ENCODE measurements at places on chromosomes 3 and 15.

- peak; percentile 32 for DNase-seq
These were observed 181.3 kb downstream of the SNRPN start for GRCh38 chr15:25136119-25136518.

DNA sequence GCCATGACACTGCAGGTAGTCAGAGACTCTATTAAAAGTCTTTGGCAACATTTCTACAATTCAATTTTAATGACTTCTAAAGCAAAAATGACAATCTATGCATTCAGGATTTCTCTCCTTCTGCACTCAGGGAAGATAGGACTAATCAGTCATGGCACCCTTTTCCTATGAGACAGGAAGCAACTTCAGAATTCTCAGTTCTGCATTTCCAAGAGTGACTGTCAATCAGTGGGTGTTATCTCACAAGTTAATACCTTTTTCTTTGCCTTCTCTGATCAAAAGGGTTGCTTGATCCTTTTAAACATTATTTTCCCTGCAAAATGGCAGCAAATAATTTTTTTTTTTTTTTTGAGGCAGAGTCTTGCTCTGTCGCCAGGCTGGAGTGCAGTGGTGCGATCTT is 7.8 kb upstream of the ICE2 start:
- DNase-seq: no peak

DNA sequence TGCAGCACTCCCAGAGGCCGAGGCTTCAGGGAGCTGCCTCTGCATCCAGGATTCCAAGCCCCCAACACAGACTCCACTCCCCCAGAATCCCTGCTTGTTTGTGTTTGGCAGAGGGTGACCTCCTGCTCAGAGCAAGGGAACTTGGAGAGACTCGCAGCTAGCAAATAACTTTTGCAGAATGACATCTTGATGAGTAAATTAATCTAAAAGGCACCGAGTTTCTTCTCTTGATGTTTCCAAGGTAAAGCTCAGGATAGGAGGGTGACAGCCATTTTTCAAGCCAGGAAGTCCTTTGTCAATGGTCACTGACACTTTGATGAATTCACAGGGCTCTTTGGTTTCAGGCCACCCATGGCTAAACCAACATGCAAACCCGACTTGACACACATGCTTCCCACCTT is 523.0 kb downstream of the NTRK3 start:
- no peak for DNase-seq

- no peak for DNase-seq
These were observed 30.1 kb upstream of the SYNPR start for GRCh38 chr3:63248015-63248414.

- no peak for DNase-seq
These were observed 104.9 kb upstream of the ZBED2 start for GRCh38 chr3:111700054-111700453.

GRCh38 chr15:41975669-41976068 is 3.3 kb upstream of the EHD4 start:
- no peak for DNase-seq

DNA sequence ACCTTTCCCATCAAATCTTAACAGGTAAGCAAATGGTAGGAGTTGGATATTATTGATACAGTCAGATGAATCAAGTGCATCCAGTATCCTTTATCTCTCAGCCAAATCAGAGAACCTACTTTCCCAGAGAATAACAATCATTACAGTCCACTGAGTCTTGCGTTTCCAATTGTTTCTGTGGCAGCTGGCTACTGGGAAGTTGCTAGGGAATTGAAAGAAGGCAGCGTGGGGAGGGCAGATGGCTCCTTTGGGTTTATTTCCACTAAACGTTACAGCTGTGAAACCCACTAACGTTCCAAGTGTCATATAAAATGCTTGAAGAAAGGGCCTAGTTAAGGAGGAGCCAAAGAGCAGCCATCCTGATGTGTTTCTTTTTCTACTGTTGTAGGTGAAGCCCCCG is 78.4 kb downstream of the WDR72 start:
- no peak for DNase-seq

DNA sequence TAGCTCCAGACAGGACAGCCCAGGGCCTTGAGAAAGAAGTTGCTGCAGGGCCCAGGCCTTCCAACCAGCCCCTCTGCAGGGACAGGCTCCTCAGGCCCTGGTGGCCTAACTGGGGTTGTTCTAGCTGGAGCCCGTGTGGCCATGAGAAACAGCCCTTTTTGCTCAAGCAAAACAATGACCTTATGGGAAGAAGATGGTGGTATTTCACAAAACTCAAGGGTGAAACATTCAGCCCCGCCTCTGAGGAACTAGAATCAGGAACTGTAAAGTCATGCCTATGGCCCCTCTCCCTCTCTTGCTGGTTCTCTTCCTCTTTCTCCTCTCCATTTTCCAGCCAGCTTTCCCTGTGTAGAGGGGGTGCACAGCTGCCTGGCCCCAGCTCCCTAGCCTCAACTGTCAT is 273.3 kb downstream of the RPLP1 start:
- no peak for DNase-seq

DNA sequence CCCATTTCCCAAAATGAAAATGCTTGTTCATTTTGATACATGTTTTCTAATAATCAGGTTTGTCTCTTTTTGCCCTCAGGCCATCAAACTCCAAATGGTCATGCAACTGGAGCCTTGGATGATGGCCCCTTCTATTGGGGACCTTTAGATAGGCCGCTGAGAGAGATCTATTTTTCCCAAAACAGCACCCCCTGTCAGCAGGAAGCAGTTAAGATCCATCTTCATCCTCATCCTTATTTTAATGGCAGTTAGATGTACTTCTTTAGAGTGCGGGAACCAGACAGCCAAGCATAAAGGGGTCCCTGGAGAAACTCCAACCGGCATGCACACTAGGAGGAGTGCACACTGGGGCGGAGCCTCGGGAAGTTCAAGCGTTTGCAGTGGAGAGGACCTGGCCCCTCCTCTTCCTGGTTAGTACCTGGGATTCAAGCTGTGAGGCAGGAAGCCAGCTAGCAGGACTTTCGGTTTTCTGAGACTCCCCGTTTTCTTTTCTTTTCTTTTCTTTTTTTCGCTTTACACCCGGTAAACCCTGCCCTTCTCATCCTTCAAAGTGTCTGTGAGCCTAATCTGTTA is 31.9 kb upstream of the STRIT1 start:
- no peak for DNase-seq

- DNase-seq: peak; percentile 14
These were observed 188.8 kb downstream of the ZNF385D start for GRCh38 chr3:21562243-21562642.

DNA sequence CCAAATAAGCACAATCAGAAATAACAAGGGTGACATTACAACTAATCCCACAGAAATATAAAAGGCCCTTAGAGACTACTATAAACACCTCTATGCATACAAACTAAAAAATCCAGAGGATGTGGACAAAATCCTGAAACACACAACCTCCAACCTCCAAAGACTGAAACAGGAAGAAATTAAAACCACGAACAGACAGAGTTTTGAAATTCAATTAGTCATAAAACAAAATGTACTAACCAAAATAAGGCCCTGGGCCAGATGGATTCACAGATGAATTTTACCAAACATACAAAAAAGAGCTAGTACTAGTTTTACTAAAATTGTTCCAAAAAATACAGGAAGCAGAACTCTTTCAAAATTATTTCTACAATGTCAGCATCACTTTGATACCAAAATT is 1043.6 kb downstream of the DIPK2A start:
- DNase-seq: peak; percentile 83

GRCh38 chr15:59410391-59410896 is 27.5 kb upstream of the FAM81A start:
- peak; percentile 29 for DNase-seq

GRCh38 chr3:61136191-61136590 is 115.1 kb downstream of the FHIT start:
- no peak for DNase-seq

DNA sequence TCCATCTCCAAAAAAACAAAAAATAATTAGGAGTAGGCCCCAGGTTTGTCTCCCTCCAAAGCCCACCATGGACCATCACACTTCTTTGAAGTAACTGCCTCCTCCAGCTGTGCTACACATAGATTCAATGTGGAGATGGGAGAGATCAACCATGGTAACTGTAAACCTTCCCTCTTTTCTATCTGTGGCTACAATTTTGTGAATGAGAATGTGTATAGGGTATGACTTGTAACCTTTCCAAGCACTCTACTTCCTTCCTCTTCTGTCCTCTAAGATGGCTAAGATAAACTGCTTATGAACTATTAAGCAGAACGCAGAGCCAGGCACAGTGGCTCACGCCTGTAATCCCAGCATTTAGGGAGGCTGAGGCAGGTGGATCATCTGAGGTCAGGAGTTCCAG is 55.5 kb upstream of the ATP11B start:
- no peak for DNase-seq

DNA sequence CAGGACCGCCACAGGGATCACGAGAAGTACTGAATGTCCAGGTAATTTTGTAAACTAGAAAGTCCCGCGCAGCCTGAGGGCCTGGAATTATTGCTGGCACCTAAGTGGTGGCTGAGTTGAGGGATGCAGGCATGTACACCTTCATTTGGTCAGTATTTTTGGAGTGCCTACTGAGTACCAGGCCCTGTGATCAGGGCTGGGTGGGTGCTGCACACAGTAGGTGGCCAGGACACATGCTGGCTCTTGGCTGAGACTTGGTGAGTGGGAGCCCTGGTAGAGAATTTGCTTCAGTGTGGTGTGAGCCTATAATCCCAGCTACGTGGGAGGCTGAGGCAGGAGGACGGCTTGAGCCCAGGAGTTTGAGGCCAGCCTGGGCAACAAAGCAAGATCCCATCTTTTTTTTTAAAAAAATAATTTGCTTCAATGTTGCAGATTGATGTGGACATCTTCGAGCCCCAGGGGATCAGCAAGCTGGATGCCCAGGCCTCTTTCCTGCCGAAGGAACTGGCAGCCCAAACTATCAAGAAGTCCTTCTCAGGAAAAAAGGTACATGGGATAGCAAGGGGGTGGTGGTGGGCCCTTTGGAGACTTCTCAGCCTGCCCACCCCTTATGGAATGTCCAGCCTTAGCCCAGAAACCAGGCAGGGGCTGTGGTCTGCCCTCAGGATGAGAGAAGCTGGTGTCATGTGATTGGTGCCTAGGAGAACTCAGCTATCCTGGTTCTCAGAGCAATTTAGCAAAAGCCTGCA is 2.6 kb downstream of the ITIH1 start:
- no peak for DNase-seq

GRCh38 chr3:192851821-192852372 is 65.8 kb downstream of the MB21D2 start:
- DNase-seq: peak; percentile 87

DNA sequence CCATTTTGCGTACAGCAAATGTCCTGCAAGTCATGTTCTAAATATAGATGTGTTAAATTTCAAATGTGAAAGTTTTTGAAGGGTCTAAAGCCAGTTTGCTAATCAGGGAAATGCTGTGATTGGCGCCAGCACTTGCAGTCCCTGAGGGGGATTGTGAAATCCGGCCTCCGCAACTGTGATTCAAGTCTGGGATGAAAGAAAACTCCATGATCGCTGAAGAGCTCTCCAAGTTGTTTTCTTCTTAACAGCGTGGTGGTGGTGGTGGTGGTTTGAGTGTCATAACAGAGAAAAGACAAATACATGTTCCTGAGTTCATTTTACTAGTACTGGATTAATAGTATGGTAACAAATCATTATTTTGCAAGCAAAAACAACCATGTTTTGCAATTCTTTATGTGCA is 51.8 kb downstream of the MITF start:
- peak; percentile 83 for DNase-seq

- no peak for DNase-seq
These were observed 35.8 kb upstream of the ATOSA start for GRCh38 chr15:52714968-52715367.

DNA sequence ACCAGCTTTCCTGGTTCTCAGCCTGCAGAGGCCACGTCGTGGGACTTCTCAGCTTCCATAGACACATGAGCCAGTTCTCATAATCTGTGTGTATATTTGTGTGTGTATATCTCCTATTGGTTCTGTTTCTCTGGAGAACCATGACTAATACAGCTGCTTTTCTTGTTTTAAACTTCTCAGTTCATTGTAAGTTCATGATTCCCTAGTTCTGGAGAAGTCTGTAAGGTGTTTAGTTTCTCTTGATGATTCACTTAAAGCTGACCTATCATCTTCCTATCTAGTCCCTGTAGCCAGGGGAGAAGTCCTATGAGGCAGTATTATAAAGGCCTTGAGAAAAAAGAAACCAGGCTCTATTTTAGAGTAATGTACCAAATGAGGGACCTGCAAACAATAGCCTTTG is 147.7 kb downstream of the RYR3 start:
- DNase-seq: no peak

DNA sequence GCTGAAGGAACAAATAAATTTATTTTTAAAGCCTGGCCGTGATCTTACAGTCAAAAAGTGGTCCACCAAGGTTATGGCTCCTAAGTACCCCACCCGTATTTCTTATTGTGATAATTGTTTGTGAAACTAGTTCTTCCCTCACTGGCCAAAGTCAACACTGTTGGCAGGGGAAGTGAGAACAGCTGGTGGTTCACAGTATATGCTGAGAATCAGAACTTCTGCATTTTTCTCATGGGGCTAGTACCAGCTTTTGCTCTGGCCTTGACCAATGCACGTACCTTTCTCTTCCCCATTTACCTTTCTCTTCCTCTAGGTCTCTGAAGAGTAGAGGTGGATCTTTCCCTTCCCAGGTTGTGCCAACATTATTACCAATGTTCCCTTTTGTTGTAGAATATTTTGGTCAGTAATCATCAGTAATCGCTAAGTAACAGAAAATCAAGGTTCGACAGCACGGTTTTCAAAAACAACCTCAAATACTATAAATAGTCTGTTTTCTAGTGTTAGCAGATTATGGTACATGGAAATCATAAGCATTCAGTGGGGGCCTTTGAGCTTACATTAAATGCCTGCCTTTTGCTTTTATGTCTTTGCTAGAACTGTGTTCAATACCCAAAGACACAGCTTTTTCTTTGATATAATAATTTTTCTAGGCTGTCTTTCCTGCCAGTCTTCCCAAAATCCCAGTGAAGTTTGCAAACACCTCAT is 268.0 kb downstream of the LPP start:
- DNase-seq: no peak

GRCh38 chr3:23264413-23264812 is 61.3 kb downstream of the UBE2E2 start:
- DNase-seq: peak; percentile 72

DNA sequence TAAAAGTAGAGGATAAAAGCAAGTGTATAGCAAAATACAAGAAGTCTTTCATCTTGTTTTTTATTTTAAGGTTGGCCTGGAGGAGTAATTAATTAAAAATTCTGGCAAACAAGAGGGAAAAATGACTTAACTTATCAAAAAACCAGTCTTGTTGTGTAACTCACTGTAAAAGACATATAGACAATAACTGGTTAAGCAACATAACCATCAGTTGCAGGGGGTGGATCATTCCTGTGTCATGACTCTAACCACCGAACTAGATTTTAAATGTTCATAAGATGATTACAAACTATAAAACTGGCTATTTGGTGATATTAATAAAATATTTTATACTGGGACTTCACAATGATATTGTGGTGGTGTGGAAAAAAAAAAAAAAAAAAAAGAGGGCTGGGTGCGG is 130.6 kb downstream of the STAG1 start:
- DNase-seq: peak; percentile 66

DNA sequence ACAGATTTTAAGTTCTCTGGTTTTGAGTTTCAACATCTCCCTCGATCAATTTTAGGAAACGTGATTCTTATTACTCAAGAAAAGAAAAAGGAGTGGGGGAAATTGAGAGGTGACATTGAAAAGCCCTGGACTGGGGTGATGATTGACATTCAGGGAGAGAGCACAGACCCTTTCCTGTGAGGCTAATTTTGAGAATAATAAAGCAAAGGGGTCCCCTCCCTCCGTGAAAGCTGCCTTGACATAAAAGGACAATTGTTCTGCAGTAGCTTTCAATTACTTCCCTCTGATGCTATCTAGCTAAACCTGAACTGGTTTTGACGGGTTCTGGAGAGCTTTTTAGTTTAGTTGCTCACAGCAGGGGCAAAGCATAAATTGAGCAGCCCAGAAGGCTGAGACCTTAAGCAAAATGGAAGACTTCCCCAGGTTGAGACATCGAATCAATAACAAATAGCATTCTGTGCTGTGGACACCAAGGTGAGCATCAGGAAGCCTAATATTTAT is 14.4 kb upstream of the CMTM8 start:
- no peak for DNase-seq
